ENCODE measurements at places on chromosomes 2 and 18.

GRCh38 chr18:42477267-42477666, 522.2 kb downstream of the PIK3C3 start:
- no peak for DNase-seq

- DNase-seq = no peak
These were observed 4.9 kb upstream of the TMEM200C start for GRCh38 chr18:5900262-5900661.

DNA sequence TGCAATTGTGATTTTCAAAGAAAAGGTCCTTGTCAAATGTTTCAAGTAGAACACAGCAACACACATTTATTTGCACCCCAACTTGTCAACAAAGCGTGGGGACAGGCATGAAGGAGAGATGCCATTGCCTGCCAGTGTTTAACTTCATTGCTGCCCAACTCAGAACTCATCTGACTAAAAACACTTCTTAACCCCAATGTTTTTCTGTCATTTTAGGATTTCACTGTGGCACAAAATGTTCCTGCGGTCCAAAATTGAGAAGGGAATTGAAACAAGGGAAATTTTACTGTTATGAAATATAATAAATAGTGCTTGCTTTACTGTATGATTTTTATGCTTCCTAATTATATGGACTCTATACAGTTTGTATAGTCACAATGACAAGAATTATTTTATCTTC, 45.7 kb downstream of the PMAIP1 start:
- no peak for DNase-seq

- DNase-seq = no peak
These were observed 1.6 kb upstream of the PHLPP1 start for GRCh38 chr18:62713651-62714247.

DNA sequence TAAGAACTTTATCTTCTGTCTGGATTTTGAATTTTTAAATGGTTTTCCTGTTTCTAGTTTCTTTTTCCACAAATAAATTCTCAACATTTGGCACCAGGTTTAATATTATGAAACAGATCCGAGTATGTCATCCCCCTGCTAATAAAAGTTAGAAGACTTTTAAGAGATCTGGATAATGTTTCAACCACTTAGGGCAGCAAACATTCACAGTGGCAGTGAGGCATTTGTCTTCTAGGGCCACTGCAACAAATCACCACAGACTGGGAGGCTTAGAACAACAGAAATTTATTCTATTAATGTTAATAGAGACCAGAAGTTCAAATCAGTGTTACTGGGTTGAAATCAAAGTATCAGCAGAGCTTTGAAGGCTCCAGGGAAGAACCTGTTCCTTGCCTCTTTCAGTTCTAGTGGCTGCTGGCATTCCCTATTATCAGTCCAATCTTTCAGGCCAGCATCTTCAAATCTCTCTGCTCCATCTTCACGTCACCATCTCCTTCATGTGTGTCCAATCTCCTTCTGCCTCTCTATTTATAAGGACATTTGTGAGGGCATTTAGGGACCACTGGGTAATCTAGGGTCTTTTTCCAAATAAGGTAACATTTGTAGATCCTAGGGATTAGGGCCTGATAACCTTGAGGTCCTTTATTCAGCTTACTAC, 23.4 kb downstream of the ACSL3 start:
- DNase-seq = no peak

- no peak for DNase-seq
These were observed 370.6 kb upstream of the UBE2E3 start for GRCh38 chr2:180609626-180610340.

DNA sequence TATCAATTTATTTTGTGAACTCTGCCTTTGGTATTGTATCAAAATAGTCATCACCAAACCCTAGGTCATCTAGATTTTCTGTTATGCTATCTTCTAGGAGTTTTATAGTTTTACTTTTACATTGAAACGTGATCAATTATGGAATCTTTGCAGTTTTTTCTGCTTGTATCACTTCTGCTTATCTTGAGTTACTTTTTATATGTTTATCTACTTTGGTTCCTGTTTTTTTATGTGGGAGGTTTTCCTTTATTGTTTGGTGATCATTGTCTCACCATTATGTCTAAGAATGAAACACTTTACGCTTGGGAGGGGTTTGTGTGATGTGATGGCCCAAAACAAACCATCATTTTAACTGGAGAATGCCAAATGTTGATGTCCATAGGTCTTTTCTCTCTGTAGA, 261.2 kb downstream of the SPAG16 start:
- DNase-seq = no peak

- DNase-seq = no peak
These were observed 88.2 kb downstream of the TTN start for GRCh38 chr2:178718988-178719387.

DNA sequence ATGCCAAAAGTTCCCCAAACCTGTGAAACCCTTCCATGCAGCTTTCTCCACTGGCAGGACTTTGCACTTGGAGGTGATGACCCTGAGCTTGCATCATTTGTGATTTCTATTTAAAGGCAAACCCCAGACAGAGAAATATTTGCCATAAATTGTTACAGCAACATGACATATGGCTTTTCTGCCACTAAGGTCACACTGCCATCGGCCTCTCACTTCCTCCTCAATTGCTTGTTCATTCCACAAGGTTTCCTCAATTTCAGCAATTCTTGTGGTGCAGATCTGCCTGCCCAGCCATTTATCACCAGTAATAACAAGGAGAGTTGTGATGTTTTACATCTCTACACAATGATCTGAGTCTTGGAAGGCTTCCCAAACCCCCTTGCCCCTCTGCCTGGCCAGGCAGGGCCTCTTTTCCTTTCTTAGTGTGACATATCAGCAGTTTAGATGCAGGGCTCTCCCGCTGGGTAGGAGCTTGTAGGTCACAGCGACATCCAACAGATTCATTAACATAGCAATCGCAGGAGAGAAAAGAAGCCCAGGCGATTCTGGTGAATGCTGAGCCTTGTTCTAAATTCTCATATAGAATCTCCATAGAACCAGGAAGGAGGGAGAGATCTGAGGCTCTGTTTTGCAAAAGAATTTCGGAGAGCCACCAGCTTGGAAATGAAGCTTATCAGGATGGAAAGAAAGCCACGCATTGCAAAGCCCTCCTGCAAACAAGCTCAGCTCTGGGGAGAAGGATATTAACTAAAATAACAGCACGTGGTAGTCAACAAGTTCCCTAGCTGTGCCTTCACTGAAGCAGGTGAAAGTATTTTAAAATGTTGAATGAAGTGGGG, 46.7 kb upstream of the ITGA6 start:
- no peak for DNase-seq

- DNase-seq = no peak
These were observed 17.7 kb upstream of the ATP6V1B1 start for GRCh38 chr2:70918016-70918415.

Measured in NK-92 treated with Interleukin-12 subunit alpha and Interleukin-12 subunit beta, amount 100 ng/mL, for 24 hours (cell line).